ENCODE measurements at places on chromosomes 2 and 18.

- no peak for DNase-seq
These were observed 1.8 kb downstream of the MPV17 start for GRCh38 chr2:27320958-27321543.

DNA sequence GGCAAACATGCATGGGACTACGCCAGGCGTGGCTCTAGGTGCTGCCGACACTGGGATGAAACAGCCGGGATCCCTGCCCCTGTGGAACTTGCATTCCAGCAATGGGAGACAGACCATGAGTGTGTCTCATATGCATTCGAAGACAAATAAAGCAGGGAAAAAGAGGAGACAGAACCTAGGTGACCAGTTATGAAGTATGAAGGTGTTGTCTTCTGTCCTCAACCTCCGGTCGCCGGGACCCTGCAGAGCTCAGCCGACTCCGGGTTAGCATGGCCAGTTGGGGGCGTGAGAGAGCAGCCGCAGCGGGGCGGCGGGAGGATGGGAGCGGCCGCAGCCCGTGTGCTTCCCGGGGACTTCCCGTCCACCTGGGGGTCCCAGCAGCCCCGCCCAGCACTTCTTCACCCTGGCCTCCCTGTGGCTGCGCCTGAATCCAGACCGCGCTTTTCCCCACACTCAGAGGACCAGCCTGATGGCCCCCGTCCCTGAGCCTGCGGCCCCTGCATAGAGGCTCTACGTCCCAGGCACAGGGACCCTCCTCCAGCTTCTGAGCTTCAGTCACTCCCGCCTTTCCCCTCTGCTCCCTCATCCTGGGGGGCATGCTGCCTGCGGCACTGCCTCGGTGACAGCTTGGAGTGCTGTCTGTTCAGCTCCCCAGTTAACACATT lies 11.4 kb downstream of the ID2 start:
- DNase-seq: no peak

DNA sequence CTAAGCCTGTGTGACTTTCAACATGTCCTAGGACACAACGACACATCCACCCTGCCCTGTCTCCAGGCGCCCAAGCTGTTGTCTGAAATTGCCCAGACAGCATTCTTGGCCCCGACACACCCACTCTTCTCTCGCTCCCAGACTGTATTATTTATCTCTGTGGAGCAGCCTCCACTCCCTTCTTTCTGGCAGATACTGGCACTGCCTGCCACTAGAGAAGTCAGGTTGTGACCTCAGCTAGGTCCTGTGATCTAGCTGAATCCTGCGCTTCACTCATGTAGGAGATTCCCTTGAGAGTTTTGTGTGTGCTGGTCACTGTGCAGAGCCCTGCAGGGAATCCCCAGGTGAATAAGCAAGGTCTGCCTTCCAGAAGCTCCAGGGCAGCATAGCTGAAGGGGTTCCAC lies 77.1 kb upstream of the TNP1 start:
- DNase-seq: no peak

- no peak for DNase-seq
These were observed 678.9 kb upstream of the LRRTM4 start for GRCh38 chr2:78201064-78201575.

- no peak for DNase-seq
These were observed 59.7 kb upstream of the CAPN13 start for GRCh38 chr2:30866974-30867373.

- DNase-seq: no peak
These were observed 102.0 kb downstream of the ARHGAP15 start for GRCh38 chr2:143231254-143231645.

DNA sequence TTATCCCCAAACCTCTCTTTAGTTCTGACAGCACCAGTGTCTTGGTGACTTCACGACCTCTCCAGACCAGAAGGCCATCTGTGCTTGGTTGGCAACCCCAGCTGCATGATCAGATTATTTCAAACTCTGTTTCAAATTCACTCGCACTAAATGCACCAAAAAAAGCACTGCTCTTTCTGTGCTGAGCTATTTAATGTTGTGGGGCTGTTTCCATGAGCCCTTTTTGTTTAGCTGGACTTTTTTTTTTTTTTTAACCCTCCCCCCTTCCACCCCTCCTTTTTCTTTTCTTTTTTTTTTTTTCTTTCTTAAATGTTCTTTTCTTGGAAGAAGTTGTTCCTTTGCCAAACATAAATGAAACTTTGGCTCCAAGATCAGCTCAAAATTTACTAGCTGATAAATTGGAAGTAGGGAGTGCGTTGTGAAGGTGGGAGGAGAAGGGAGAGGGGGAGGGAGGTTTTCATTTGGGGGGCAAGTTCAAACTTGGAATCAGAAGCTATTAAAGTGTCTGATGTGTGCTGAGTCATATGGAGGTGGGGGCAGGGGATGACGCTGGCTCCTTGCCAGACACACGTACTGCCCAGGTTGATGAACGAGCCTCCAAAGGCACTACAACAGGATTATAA lies 543.0 kb upstream of the TNP1 start:
- DNase-seq: no peak

DNA sequence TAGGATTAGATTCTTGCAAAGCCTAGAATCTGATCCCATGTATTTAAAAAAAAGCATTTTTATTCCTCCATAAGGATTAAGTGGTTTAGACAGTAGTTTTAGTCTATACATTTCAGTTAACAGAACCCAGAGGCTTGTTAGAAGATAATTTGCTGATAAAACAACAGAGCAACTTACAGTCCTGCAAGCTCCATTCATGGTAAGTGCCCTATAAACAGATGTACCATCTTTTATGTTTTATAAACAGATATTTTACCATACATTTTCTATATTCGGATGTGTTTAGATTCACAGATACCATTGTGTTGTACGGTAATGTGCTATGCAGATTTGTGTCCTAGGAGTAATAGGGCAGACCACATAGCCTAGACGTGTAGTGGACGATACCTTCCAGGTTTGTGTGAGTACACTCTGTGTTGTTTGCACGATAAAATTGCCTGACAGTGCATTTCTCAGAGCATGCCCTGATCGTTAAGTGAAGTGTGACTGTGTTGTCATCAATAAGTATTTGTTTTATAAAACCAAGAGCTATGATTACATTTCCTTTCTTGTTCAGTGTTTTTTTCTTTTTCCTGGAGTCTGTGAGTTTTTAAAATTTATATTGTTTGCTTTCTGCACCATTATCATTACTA lies 54.2 kb downstream of the CERS6 start:
- no peak for DNase-seq

- DNase-seq: no peak
These were observed 254.8 kb downstream of the CDH2 start for GRCh38 chr18:27921904-27922751.

DNA sequence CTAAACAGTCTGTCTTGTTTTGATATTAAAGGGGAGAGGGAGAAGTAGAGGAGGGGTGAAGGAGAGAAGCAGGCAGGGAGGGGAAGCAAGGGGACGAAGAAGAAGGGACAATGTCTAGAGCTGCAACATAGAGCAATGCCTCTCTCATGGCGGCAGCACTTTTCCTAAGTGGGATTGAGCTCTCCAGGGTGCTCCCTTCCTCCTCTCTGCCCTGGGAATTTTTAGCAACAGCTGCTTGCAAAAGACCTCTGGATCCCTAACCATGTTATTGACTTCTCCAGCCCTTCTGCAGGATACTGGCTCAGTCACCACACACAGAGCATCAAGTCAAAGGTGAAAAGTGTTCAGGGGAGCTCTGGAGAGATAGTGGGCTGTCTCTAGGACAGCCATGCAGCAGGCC lies 734.9 kb downstream of the EPHA4 start:
- no peak for DNase-seq

DNA sequence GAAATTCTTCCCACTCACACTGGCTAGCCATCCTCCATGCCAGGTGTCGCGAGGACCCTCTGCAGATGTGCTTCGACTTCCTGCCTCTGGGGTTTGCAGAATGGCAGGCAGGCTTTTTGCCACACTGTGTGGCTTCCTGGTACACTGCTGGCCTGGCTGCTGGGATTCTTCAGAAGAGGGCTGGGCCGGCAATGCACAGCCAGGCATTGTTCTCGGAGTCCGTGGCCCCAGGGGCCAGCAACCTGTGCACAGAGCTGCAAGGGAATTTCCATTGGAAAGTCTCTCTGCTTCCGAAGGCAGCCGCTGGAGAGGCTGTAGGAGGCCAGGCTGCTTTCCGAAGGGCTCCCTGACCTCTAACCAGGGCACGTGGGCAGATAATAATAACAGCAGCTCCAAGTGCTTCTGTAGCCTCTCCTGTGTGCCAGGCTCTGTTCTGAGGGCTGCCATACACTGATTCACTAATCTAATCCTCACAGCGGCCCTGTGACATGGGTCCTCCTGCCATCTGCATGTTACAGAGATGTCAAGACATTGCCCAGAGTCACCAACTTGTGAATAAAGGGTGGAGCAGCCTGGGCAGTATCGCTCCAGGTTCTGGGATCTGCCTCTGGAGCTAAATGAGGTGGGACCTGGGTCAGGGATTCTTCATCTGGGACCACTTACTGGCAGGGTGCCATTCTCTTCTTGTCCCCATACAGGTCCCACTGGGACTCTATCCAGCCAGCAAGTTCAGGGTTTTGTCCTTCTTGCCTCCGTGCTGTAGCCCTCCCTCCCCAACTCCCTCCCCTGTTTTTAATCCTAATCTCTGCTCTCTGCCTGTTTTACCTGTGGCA lies 5.0 kb downstream of the LDLRAD4 start:
- no peak for DNase-seq

DNA sequence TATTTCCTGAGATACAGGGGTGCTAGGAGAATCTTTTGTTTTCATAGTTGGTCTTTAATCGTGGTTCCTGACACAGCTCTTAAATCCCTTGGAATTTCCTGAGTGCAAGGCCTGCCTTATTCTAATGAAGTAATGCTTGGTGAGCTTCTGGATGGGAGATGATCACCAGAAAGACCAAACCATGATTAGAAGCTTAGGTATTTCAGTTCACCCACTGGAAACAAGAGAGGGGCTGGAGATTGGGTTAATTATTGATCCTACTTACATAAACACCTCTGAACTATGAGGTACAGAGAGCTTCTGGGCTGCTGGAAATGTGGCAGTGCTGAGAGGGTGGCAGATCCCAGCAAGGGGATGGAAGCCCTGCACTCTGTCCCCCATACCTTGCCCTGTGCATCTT lies 406.8 kb downstream of the THSD7B start:
- DNase-seq: no peak

DNA sequence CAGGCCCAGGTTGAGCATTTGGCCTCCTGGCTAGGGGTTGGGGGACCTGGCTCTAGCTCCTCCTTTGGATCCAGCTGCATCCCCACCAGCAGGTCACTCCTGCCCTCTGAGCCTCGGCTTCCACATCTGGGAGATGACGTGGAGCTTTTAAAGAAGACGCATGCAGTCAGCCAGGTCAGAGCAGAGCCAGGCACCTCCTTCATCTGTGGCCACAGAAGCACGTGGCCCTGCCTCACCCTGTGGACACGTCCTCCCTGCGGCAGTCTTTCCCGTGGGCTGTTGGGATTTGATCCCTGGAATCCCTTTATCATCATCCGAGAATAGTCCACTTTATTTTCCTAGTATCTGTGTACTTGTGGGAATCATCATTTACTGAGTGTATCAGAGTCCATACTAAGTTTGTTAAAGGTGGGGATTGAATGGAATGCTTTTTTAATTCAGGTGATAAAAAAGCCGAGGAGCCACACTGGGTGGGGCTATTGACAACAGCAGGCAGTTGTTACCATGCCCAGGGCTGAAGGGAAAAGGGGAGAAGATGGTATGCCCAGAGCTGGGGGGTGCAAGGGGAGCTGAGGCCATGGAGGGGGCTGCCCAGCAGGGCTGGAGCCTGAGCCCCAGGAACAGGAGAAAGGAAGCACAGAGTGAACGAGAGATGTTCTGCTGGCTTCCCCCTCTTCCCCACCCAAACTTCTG lies 170.1 kb downstream of the LAMA1 start:
- DNase-seq: no peak

GRCh38 chr2:235781775-235782174 lies 287.9 kb downstream of the AGAP1 start:
- no peak for DNase-seq

GRCh38 chr2:110869472-110870446 lies 137.4 kb downstream of the ACOXL start:
- DNase-seq: no peak

DNA sequence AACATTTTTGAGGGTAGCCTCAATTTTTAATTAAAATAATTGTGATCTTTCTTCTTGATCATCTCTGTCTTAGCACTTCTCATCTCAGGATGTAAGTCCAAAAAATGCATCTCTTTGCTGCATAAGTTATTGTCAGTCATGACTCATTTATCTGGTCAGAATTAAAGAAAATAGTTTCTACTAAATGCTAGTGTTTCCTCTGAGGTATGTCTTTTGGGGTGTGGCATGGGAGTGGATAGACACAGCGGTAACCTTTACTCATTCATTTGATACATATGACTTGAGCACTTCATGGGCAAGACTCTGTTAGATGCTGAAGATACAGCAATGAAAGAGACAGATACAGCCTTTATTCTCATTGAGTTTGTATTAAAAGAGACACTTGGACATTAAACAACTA lies 284.7 kb downstream of the IRS1 start:
- no peak for DNase-seq

DNA sequence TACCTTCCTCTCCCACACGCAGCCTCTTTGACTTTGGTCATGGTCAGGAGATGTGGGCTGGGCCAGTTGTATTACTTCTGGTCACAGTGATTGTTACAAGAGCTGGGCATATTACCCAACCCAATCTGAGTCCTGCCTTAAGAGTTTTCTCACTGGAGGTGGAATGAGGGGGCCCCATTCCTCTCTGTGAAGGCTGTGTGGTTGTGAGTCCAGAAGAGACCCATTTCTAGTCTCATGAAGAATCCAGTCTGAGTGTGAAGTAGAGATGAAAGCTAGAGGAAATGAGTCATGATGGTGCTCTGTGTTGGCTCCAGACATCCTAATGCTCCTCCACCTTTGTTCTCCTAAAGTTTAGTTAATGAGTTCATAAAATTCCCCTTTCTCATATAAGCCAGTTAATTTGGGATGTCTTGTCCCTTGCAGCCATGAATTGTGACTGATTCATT lies 50.8 kb upstream of the RASGRP3 start:
- no peak for DNase-seq

- no peak for DNase-seq
These were observed 9.3 kb downstream of the ST6GAL2 start for GRCh38 chr2:106876699-106877098.

GRCh38 chr2:109680523-109681297 lies 66.5 kb downstream of the SOWAHC start:
- no peak for DNase-seq

DNA sequence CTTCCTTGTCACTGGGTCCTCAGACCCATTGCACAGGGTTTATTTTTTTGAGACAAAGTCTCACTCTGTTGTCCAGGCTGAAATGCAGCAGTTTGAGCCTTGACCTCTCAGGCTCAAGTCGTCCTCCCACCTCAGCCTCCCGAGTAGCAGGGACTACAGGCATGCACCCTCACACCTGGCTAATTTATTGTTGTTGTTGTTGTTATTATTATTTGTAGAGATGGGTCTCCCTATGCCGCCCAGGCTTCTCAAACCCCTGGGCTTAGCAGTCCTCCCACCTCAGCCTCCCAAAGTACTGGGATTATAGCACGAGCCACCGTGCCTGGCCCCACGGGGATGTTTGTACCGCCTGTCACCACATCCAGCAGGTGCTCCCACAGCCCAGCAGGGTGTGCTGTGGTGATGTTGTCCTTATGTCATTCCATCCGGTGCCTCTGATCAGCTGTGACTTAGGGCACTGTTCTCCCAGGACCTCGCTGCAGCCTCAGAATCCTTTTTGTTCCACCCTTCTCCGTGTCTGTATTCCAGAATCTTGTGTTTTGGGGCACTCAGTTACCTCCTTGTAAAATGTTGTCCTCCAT lies 182.3 kb downstream of the INO80D start:
- DNase-seq: no peak
